ENCODE measurements at places on chromosomes 2 and 18.

DNA sequence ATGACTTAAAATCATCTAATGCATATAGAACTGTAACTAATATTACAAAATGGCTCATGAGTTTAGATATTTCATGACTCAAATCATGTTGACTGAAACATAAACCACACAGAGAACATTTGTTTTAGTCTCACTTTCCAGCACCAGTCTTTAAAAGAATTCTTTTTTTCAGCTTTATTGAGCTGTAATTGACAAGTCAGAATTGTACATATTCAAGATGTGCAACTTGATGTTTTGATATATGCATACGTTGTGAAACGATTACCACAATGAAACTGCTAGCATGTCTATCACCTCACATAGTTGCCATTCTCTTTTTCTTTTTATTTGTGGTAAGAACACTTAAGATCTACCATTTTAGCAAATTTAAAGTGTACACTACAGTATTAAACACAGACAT lies 25.0 kb upstream of the TMEM178A start:
- no peak for DNase-seq

- DNase-seq, result no peak
These were observed 1.5 kb downstream of the POU3F3 start for GRCh38 chr2:104855221-104856085.

- DNase-seq, result no peak
These were observed 69.0 kb downstream of the POLR1A start for GRCh38 chr2:86036669-86037138.

DNA sequence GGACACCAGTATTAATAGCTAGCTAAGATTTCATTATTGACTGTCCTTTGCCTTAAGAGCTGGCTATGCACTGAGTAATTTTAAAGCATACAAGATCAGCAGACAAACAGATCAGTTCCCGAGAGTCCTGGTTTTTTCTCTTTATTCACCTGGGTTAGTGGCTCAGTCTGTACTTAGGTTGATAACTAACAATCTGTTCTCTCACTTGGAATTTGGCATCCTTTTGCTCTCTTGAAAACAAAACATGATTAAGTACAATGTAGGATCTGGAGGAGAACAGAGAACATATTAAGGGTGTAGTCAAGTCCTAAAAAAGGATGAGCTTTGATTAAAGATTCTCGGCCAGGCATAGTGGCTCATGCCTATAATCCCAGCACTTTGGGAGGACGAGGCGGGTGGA lies 16.6 kb downstream of the ARPC2 start:
- DNase-seq, result no peak

DNA sequence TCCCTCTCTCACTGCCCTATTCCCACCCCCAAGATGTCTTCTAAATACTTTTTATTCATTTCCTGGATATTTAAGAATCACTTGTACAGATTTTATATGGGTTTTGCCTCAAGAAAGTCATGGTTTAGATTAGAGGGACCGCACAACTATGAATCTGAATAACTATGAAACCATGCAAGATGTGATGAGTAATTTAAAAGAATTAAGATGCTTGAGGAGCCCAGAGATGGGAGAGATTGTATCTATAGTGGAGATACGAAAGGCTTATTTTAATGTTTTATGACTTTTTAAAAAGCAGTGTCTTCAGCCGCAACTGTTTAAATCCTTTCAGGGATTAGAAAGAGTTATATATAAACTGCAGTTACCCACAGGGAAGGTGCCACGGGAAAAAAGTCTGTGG lies 324.1 kb downstream of the LPIN1 start:
- DNase-seq, result no peak

GRCh38 chr2:235460548-235461047 lies 33.2 kb upstream of the AGAP1 start:
- no peak for DNase-seq

GRCh38 chr2:236107942-236108625 lies 60.1 kb downstream of the GBX2 start:
- no peak for DNase-seq

DNA sequence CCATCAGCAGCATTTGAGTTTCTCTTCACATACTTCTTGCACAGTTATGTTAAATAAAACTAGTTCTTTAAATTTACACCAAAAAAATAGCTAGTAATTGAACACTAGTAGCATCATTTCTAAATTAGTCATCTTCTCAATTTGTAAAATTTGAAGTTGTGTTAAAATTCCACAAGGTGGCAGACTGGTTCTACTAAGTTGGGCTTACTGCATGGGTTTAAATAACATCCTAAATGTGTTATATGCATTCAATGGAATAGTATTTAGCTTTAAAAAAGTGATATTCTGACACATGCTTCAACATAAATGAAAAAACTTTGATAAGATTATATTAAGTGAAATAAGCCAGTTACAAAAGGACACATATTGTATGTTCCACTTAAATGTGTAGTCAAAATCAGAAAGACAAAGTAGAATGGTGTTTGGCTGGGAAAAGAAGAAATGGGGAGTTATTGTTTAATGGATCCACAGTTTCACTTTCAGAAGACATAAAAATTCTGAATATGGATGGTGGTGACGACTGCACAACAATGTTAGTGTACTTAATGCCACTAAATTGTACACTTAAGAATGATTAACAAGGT lies 28.7 kb upstream of the RPRD1A start:
- peak; percentile 53 for DNase-seq

DNA sequence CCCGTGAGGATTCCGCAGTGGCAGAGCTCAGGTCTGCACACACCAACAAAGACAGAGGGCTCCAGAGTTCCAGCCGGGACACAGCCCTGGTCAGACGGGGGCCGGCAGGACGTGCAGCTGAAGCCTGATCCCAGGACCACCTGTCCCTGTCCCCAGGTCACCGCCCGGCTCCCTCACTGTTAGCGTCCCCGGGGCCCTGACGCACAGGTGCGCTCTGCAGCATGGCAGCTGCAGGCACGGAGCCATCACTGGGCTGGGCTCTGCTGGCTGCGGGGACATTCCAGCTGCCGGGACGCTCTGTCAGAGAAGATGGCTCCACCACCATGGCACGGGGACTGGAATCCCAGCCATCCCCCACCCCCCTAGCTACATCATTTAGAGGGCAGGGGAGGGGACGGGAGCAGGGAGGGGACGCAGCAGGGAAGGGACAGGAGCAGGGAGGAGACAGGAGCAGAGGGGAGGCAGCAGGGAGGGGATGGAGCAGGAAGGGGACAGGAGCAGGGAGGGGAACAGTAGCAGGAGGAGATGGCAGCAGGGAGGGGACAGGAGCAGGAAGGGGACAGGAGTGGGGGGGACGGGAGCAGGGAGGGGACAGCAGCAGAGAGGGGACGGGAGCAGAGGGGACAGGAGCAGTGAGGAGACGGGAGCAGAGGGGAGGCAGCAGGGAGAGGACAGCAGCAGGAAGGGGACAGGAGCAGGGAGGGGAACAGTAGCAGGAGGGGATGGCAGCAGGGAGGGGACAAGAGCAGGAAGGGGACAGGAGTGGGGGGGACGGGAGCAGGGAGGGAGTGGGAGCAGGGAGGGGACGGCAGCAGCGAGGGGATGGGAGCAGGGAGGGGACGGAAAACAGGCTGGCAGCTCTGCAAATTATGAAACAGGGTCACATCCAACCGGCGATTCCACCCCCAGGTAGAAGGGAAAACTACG lies 39.8 kb downstream of the SLC66A2 start:
- no peak for DNase-seq

GRCh38 chr2:8606226-8606625 lies 75.6 kb upstream of the ID2 start:
- no peak for DNase-seq

- DNase-seq, result no peak
These were observed 132.2 kb downstream of the TSN start for GRCh38 chr2:121887513-121888188.

DNA sequence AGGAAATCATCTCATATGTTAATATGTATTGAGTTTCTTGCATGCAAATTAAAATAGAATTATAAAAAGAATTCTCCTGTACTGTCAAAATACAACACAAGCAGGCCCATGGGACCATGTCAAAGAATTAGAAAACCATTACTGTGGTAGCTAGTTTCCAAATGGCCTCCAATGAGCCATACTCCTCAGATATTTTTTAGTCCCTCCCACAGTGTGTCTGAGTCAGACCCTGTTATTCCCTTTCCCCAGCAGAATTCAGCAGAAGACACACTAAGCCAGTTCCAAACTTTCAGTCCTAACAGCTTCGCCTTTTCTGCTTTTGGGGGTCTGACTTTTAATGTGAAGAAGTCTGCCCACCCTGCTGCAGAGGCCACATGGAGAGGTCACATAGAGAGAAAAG lies 86.7 kb downstream of the FIGN start:
- no peak for DNase-seq

DNA sequence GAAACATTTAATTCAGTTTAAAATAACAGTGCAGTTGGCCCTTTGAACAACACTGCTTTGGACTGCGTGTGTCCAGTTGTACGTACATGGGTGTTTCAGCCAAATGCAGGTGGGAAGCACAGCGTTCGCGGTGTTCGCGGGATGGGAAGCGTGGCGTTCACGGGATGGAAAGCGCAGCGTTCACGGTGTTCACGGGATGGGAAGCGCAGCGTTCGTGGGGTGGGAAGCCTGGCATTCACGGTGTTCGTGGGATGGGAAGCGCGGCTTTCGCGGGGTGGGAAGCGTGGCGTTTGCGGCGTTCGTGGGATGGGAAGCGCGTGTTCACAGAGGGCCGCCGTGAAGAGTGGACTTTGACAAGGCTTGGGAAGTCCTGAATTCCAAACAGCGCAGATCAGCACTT lies 47.6 kb downstream of the CTDP1 start:
- DNase-seq, result no peak

DNA sequence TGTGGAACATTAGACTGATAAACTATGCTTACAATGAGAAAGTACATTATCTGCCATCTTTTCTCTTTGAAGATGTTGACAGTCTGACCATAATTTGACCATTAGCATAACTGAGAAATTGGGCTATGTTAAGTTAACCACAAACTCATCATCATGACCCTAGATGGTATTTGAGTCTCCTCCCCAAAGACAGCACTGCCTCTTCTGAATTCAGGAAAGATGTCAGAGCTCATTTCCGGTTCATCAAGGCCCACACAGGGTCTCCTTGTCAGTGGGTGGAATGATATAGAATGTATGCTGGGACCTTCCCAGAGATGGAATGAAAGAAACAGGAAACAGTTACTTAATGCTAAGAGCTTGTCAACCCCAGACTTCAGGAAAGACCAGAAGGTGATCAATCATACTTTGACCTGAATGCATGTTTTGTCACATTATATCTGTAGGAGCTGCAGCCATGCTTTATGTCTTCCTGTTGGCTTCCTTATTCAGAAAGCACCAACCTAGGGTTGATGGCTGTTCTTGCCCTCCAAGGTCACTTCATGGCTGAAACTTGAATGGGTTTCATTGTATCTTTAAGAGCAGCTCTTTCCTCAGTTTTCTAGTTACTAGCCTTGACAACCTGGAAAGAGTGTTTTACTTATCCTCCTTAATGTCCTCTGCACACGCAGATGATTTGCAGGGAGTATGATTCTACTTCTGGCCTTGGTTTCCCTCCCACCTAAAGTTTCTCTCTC lies 99.1 kb upstream of the NEUROD1 start:
- no peak for DNase-seq

- no peak for DNase-seq
These were observed 38.0 kb downstream of the VSNL1 start for GRCh38 chr2:17578466-17578928.

GRCh38 chr18:10526561-10526949 lies 728 bp downstream of the NAPG start:
- DNase-seq, result no peak

DNA sequence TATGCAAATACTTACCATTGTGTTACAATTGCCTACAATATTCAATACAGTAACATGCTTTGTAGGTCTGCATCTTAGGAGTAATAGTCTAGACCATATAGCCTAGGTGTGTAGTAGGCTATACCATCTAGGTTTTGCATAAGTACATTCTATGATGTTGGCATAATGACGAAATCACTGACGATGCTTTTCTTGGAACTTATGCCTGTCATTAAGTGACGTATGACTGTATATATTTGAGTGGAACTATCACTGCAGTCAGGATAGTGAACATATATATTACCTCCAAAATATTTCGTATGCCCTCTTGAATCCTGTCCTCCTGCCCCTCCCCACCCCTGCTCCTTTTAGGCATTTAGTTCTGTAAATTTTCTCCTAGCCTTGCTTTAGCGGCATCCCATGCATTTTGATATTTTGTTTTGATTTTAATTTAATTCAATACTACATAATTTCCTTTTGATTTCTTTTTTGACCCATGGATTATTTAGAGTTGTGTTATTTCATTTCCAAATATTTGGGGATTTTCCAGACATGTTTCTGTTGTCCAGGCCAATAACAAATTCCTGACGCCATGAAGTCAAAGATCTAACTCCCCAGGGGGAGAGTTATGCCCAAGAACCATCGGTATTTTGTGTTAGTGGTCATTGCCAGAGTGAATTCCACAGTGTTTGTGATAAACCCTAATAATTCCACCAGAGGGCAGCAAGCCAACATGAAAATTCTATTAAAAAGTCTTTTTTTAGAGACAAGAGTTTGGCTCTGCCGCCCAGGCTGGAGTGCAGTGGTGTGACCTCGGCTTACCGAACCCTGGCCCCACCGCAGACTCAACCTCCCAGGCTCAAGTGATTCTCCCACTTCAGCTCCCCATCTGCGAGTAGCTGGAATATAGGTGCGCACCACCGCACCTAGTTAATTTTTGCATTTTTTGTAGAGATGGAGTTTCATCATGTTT lies 24.2 kb upstream of the CASP8 start:
- DNase-seq, result peak; percentile 61

- no peak for DNase-seq
These were observed 216.9 kb downstream of the BCL11A start for GRCh38 chr2:60336442-60337141.

DNA sequence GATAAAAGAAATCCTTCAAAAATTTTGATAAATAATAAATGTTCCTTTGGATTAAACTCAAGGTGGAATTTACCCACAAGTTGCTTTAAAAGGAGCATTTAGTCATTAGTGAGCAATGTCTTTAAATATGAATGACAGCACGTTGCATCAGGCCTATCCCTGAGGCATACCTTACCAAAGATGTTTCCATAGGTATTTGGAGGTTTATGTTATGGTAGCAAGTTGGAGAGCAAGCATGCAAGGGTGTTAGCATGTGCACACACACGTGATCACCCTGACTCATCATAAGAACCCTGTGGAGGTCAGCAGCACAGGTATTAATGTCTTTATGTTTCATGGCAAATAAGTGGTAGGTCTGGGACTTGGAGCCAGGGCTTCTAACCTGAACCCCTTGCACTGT lies 159.9 kb downstream of the ACTR3 start:
- no peak for DNase-seq

DNA sequence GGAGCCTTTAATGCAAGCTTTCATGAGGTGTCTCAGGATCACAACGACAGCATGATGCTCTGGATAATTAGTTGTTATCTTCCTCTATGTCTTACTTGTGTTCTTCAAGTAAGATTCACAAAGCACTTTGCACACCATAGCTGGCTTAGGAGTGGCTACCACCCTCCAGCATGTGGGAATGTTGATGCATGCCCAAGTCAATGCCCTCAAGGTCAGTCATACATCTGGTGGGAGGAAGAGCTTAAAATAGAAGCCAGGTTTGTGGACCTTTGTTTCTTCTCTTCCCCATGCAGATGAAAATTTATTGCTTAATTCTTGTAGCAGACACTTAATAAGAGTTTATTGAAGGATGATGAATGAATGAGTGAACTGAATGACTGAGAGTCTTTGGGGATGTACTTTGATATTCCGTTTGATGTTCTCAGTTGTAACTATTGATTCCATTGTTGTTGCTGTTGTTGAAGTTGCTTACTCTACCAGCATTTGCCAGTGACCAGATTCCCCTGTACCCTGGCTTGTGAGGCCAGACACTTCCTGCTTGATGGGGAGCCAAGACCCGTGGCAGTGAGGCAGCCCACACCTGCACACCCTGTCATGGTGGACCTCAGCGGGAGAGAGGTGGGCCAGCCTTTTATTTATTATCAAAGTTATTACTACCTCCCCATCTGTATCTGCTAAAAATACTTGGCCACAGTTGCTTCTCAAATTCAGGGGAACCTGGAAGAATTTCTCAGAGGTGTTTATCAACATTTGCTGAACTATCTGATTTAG lies 137.8 kb downstream of the LAMA3 start:
- DNase-seq, result no peak
